ENCODE measurements at places on chromosomes 3 and 15. TPM values are rescaled to one million over a fixed set of nuclear protein-coding genes. Genes with fewer than 3 reads are reported as not detected.
A peak's percentile ranks its signal among the peaks of the same experiment; 100 is the strongest.

The SKOR1 gene
- polyA plus RNA-seq: 0.54 TPM

The MEGF11 gene
- 0.34 TPM for polyA plus RNA-seq

The ITGB5 gene
- polyA plus RNA-seq: 9.5 TPM

The TTC21A gene
- polyA plus RNA-seq: 31.3 TPM

DNA sequence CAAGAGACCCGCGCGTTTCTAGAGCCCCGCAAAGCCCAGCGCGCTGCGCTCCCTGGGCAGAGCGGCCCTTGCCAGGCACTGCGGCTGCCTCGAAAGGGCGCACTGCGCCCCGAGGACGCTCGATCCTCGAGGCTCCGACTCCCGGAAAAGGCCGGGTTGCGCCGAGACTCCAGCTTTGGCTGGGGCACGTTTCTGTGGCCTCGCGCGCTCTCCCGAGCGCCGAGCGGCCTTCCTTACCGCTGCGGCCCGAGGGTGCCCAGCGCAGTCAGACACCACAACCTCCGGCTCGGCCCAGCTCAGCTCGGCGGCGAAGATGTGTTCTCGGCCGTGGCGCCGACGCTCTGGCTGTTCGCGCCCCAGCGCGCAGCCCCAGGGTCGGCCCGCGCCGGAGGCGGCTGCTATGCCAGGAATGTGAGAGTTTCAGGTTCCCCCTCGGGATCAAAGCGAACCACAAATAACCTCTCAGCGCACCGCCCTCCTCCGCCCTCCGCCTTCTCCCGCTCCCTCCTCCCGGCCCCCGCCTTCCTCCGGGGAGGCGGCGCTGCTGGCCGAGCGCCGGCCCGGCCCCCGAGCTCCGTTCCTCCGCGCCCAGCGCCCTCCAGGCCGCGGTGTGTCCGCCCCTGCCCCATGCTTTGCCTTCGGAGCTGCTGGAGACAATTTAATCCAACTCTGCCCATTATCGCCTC, at the start of gene AMOTL2:
TSS of gene AMOTL2 (minus strand) at position 343 of the 686 bp plus-strand sequence. CDS start 3,014 bp downstream, outside the sequence.
- DNase-seq: peak; percentile 88
- no peaks in the 10 kb centered on the region for H3K36me3 ChIP-seq
- H3K4me1 ChIP-seq: no peaks in the 10 kb centered on the region
- H3K4me3 ChIP-seq: peak within 1 kb of the TSS; percentile 69
- no peaks in the 10 kb centered on the region for H3K27me3 ChIP-seq
